Fibroblast of the aortic adventitia (primary cell): ENCODE measurements at places on chromosomes 2 and 18.

DNA sequence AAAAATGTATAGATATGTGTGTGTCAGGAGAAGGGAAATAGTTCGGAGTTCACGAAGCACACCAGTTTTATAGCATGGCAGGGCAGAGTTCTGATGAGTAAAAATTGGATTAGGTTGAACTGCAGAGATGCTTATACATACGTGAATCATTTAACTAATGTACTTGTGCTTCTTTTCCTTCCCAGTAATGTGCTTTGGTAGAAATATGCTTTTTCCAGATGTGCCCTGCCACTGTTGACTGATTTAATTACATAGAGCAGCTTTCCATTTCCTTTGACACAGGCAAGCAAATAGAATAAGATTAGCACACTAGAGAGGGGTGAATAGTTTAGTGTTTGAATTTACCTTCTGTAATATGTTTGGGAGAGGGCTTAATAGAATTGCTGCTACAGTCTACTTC lies 28.9 kb upstream of the ARMC9 start:
- no peak for DNase-seq

GRCh38 chr18:54856105-54856646 lies 27.9 kb downstream of the RAB27B start:
- no peak for DNase-seq

GRCh38 chr2:211503198-211503597 lies 946.8 kb downstream of the CPS1 start:
- DNase-seq = no peak

GRCh38 chr2:176710657-176711186 lies 441.5 kb downstream of the MTX2 start:
- no peak for DNase-seq

DNA sequence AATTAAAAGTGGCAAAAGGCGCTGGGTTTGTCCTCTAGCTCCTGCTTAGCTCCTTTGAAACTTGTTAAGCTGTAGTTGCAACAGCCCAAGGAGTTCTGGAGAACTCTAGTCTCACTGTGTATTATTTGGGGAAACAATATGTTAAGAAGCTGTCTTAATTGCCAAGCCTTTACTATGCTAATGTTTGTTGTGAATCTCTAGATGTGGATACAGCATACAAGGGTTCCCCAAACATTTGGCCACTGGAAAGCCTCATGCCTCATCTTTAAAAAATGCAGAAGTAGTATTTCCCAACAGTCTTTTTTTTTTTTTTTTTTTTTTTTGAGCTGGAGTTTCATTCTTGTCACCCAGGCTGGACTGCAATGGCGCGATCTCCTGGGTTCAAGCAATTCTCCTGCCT lies 236.7 kb downstream of the PRKCE start:
- peak; percentile 70 for DNase-seq

GRCh38 chr2:219607931-219608330 lies 10.3 kb downstream of the STK11IP start:
- DNase-seq = no peak

DNA sequence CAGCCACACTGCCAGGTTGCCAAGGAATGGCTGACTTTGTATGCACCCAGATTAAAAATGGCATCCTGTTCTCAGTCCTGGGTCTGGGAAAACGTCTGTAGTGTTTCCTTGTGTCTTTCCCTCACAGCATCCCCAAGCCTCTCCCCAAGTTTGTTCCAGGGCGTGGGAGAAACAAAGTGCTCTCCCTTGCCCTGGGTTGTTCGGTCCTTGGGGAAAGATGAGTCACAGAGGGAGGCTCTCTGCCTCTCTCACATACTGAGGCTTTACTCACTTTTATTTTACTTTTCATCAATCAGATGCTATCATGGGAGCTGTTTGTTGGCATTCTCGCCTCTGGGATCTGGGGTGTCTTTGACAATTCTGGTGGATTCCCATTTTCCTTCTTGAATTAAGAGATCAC lies 492.3 kb downstream of the XIRP2 start:
- no peak for DNase-seq

- no peak for DNase-seq
Measured at GRCh38 chr2:147182260-147182659, 662.6 kb upstream of the ACVR2A start.

GRCh38 chr2:138177693-138178092 lies 213.4 kb downstream of the HNMT start:
- DNase-seq = no peak

DNA sequence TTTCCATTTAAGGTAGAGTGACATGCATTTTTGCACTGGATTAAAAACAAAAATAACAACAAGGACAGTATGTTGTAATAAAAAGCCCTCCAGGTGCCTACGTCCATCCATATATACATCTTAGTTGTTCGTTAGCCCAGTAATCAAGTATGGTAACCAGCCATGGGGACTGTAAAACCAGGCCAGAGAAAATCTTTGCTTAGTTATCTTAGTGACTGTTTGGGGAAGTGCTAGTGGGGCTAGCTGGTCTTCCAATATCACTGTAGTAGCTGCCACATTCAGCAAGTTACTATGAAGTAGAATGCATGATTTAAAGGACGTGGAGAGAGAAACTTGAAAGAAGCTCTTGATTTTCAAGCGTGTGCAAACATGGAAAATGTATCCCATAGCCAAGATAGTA lies 95.9 kb upstream of the STON1 start:
- DNase-seq = no peak

GRCh38 chr2:165933211-165933910 lies 20.2 kb downstream of the TTC21B start:
- DNase-seq = no peak
